ENCODE measurements at places on chromosomes 7 and 10.

- peak; percentile 73 for DNase-seq
Observed at GRCh38 chr10:110357252-110357780, 52.6 kb upstream of the SMNDC1 start.

GRCh38 chr7:46080595-46081159 is 159.6 kb upstream of the IGFBP3 start:
- DNase-seq: no peak

DNA sequence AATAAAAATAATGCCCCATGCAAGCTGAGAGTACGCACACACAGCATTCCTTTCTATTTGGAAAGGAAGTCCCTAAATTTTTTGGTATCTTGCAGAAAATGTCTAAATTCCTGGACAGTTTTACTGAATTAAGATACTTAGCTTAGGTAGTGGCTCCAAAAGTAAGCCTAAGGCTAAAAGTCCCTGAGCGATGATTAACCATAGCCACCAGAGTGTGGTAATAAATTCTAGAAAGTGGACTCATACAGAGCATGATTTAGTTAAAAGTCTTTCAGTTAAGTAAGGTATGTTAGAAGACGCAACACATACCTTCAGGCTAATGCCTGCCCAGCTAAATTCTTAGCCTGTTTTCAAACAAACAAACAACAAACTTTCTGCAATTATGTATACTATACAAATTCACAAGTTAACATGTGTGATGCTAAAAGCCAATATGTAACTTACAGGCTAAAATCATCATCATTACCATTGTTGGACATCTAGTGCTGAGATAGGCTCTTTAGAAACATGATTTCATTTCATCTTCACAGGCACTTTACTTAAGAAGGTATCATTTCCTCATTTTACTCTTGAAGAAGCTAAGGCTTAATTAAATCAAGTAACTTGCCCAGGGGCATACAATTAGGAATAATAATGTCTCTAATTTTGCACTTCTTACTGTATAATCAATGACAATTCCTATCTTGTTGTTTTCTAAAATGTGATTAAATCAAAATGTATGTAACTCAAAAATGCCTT is 261.4 kb upstream of the YAE1 start:
- no peak for DNase-seq

- no peak for DNase-seq
Observed at GRCh38 chr10:117497736-117498135, 44.8 kb upstream of the EMX2 start.

DNA sequence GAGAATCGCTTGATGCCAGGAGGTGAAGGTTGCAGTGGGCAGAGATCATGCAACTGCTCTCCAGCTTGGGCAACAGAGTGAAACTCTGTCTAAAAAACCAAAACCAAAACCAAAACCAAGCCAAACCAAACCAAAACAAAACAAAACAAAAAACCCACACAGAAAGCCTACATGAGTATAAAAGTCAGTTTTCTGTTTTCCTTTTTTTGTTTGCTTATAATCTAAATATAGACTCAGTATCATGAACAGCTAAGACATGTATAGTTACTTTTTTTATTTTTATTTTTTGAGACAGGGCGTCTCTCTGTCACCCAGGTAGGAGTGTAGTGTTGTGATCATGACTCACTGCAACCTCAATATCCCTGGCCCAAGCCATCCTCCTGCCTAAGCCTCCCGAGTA is 16.8 kb upstream of the MTPN start:
- DNase-seq: no peak

GRCh38 chr10:89861584-89862301 is 160.4 kb downstream of the KIF20B start:
- DNase-seq: peak; percentile 5

DNA sequence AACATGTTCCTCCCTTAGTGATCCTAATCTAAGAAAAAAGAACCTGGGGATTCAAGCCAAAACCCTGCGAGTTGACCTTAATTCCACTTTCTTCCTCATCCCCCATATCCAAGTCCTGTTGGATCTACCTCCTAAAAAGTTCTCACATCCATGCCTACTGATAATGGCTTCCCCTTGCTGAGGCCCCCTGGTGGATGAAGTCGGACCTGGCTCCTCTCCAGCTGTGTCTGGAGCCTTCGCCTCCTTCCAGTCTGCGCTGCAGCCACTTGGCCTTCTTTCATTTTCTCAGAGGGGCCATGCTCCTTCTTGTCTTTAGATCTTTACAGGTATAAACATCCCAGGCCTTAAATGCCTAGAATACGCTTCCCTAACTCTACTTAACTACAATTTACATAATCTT is 8.1 kb downstream of the PDE1C start:
- DNase-seq: peak; percentile 7

- DNase-seq: no peak
Observed at GRCh38 chr7:28512668-28513440, 100.5 kb downstream of the CREB5 start.

DNA sequence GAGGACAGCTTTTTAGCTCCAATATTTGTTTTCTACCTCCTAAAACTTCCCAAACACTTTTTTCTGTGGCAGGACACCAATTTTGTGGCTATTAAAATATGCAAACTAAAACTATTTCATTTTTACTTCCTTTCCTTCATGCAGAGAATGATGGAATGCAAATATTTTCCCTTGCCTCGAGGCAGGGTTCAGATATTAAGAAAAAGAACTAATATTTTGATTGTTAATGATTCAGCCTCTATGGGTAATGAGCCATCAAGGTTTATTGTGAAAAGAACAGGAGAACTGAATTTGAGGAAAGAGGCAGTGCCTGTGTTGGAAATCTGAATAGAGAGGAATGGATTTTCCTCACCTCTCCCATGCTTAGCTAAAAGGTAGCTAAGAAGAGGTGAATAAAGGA is 43.1 kb upstream of the CASD1 start:
- no peak for DNase-seq

GRCh38 chr10:123446449-123447156 is 219.6 kb upstream of the GPR26 start:
- DNase-seq: no peak

DNA sequence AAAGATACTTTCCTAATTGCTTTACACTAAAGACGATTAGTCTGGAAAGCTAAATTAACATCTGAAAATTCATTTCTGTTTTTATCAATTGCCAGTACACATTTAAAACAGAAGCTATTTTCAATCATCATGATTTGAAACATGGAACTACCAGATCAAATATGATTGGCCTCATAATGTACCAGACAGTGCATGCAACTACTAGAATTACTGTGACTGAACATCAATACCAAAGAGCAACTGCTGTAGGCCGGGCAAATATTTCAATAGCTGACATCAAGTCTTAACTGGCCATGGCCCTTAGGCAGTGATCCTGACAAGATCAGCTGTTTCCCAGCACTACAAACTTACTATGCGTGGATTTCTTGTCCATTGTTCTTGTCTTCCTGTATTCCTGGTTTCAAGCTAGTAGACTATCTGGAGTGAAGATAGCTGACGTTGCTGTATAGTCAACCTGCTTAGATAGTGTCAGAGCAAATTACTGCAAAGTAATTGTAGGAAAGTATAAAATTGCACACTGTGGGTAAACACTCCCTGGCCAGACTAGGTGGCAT is 21.7 kb upstream of the WNT16 start:
- no peak for DNase-seq

DNA sequence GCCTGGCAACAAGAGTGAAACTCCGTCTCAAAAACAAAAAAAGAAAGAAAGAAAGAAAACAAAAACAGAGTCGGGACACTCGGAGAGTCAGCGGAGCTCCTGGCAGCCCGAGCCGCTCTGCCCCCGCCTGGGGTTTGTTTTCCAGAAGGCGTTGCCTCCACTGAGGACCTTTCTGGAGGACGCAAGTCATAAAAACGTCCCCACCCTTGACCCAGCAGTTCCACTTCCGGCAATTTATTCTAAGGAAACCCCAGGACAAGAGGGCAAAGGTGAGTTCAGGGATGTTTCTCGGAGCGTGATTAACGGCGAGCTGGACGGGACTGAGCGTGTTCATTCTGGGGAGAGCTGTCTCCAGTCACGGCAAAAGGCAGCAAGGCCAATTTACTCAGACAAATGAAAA is 27.0 kb upstream of the SUN1 start:
- DNase-seq: no peak

DNA sequence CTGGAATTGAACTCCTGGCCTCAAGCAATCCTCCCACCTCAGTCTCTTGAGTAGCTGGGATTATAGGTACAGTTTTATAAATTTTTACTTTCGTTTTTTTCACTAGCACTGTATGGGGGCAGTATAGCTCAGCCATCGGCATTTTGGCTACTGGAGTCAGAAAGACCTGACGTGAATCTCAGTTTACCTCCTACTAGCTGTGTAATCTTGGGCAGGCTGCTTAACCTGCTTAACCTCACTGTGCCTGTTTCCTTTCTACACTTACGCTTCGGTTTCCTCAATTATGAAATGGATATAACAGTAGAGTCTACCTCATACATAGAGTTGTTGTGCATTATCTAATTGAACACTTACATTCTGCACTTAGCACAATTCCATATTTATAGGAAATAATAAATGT is 16.7 kb downstream of the STN1 start:
- DNase-seq: no peak

GRCh38 chr7:143898810-143899209 is 3.2 kb downstream of the TCAF1 start:
- DNase-seq: no peak

DNA sequence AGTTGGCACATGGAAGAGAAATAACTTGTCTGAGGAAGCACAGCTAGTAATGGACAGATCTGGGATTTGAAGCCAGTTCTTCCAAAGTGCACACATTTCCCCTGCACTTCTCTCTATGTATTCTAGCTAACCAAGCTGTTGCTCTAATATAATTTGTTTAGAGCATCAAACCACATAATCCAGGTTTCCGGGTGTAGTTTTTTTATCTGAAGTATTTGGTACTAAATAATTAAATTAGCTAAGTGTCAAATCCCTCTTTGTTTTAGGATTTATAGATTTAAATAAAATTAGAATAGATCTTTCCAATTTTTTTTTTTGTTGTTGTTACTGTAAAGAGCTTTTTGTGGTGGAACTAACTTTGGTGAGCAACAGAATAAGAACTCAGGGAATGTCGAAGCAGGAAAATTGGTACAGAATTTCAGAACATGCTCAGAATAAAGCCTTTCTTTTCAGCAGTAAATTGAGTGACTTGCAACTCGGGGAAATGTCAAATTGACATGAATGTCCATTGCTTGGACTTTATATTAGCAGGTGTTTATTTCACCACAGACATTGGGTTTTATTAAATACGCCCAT is 33.7 kb downstream of the CAMK1D start:
- DNase-seq: no peak

DNA sequence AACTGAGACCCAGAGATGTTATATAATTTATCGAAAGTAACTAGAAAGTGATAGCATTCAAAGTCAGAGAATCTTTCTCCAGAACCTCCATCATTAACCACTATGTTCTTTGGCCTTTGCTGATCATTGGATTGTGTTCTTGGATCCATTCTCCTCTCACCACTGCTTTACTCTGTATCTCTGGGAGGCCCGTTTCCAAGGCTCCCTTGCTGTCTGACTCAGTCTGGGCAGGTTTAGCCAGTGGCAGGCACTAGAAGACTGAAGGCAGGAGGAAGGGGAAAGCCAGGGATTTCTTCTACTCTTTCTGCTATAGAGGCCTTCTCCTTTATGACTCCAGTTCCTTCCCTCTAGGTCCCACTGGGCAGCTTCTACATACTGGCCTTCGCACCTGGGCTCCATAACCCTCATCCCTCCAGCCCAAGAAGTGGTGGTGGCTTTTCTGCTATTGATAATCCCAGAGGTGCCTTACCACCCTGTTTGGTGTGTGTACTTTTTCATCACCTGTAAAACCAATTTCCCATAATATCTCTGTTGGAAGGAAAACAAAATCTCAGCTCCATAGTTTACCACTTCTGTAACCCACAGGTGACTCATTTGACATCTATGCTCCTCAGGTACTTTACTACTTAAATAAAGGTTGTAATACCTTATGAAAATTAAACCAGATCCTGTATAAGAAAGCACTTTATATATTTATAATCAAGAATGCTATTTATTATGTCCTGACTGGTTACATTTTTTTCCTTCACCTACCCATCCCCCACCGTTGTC is 36.0 kb downstream of the BCAP29 start:
- no peak for DNase-seq

DNA sequence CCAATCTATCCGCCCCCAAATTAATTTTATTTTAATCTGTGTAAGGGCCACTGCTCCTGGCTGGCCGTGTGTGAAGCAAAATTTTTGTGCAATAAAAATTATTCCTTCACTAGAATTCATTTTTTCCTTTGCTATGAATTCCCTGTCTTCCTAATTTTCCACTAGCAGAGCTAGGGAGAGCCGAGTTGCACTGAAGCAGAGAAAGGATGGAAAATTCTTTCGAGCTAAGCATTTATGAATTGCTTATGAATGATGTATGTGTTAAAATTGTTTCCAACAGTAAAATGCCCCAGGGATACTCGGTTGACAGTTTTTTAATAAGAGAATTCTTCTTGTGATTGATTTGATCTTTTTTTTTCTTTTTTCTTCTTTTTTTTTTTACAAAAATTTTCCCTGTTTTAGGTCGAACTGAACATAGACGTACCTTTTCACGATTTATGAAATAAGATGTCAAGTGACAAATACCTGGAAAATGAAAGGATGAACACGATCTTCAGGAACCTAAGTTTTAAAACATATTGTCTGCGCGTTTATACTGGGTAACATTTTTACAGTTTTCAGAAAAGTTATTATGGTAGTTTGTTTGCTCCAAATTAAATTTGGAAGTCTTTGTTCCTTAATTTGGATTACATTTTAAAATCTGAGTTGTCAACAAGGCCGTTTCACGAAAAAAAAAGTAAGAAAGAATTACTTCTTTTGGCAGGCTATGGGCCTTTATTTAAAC is 288.8 kb upstream of the NFE2L3 start:
- DNase-seq: no peak

DNA sequence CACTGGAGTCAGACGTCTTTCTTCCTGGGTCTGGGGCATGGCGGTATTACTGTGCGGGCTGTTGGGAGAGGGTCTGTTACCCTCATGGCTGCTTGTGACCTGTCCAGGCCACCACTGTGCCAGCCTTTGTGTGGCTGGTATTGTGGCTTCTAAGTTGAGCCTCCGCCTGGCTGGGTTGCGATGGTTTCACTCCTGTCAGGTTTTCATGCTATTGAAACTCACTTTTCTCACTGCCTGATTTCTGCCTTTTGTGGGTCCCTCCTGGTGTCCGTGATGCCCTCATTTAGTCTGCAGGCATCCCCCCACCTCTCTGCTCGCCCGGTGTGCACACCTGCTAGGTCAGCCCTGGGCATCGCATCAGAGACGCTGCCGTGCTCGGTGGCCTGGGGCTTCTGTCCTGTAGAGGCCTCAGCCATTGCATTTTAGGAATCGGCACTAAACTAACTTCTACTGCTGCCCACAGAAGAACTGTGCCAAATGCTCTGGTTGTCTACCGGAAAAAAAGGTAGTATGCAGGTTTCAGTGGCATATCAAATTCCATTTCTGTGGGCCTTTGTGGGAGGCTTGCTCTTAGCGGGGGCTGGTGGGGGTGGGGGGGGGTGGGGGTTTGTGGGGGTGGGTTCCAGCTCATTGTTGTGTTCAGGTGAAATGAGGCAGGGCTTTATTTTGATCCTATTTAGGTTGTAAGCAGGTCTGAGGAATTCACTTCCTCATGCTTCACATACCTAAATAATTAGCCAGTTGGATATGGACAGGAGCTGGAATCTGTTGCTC is 64.3 kb downstream of the MGMT start:
- no peak for DNase-seq

- no peak for DNase-seq
Observed at GRCh38 chr10:114320249-114321116, 81.4 kb downstream of the VWA2 start.

- no peak for DNase-seq
Observed at GRCh38 chr10:92119340-92119739, 171.5 kb downstream of the CPEB3 start.
